Right renal pelvis (tissue), 4 donors: ENCODE measurements at places on chromosomes 5 and 9. TPM values are rescaled to one million over a fixed set of nuclear protein-coding genes. Genes with fewer than 3 reads are reported as not detected.

- DNase-seq = no peak
These were observed 54.7 kb downstream of the ANXA2R start for GRCh38 chr5:42985129-42986037.

DNA sequence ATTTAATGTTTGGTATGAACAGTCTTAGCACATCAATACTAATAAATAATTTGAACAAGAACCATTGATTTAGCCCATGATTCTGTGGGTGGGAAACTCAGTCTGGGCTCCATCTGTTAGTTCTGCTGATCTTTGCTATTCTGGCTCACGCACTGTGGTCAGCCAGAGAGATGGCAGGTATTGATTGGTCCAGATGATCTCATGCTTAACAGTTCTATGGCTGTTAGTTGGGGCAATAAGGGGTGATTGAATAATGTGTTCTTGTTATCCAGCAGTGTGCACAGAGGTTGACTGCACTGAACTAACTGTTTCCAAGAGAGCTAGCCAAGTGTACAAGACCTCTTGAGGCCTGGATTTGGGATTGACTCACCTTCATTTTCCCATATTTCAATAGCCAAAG, 824.3 kb downstream of the SEMA5A start:
- DNase-seq = no peak

GRCh38 chr5:6748142-6748541, 34.9 kb downstream of the TENT4A start:
- DNase-seq = no peak

DNA sequence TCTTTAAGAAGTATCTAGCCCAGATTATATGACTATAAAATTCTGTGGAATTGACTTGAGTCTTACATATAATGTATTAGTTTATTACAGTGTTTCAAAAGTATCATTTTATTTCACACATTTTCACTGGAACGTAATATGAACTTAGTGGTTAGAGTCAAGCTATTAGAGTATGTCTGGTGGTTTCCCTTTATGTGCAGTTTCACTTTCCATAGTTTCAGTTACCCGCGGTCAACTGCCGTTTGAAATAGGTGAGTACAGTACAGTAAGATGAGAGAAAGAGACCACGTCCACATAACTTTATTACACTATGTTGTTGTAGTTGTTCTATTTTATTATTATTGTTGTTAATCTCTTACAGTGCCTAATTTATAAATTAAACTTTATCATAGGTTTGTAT, 50.5 kb downstream of the COMMD10 start:
- DNase-seq = no peak

- no peak for DNase-seq
These were observed 33.1 kb downstream of the RPS23 start for GRCh38 chr5:82244854-82245635.

- no peak for DNase-seq
These were observed 92.9 kb downstream of the CYFIP2 start for GRCh38 chr5:157358871-157359270.

- no peak for DNase-seq
These were observed 63.8 kb upstream of the AFAP1L1 start for GRCh38 chr5:149207831-149208230.

DNA sequence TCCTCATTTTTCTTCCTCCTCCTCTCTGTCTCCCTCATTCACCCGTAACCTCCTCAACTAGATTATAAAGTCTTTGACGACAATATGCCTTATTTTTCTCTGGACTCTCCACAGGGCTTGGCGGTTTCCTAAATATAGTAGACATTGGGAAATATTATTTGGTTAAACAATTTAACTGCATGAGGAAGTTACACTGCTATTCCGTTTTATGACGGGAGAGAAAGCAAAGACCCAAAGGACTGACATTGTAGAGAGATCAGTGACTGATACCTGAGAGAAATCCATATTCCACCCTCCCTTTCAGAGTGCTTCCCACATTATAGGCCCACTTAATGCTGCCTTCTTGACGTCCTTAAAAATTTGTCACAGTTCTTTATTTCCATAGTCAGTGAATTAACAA, 51.2 kb downstream of the GDA start:
- DNase-seq = no peak

DNA sequence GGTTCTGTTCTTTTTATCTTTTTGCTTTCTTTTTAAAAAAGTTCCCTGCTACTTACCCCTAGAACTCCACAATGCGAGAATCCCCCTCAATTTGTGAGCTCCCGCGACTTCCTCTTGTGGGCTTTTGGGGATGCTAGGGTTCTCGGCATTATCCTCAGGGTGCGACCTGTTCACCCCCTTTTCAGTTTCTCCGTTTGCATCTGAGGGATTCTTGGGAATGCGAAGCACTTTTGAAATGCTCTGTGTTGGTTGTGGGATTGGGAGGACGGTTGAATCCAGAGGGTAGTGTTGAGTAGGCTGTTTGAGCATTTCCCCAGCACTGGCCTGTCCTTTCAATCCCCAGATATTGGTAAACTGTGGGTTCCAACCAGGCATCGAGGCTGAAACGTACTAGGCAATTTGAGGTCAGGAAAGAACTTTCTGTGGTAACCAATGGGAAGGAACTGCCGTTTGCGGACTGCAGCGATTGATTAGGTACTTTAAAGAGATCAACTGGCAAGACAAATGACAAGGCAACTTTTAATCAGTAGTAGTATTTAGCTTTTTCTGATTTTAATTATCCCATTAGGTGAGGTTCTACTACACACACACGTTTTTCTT, 415 bp downstream of the XRCC4 start:
- DNase-seq = no peak

GRCh38 chr9:135797507-135798262, 95.7 kb downstream of the KCNT1 start:
- DNase-seq = no peak

DNA sequence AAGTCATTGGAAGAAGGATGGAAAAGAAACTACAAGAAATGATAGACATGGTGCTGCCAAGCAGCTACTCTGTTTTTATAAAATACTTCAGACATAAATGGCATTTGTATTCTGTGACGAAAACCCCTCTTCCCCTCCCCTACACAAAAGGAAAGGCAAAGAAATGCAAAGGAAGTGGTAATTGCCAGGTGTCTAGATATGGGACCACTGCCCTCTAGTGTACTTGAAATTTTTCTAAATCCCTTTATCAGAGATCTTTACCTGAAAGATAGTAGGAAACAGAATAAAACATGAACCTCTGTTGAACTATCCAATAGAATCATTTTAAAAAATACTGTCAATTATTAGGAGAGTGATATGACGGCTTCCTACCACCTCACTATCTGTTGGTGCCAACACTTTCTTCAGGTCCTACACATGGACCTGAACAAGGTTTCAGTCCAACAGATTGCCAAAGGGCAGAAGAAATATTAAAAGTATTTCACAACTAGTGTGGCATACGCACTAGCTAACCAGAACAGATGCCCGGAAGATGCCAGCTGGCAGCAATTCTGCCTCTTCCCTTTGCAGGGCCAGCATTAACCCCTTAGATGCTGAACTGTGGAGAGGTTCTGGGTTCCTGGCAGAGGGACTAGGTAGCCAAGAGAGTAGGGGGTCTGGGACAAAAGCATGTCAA, 104.1 kb downstream of the TSSK1B start:
- no peak for DNase-seq

GRCh38 chr5:37665889-37666288, 174.0 kb downstream of the GDNF start:
- peak; percentile 23 for DNase-seq

DNA sequence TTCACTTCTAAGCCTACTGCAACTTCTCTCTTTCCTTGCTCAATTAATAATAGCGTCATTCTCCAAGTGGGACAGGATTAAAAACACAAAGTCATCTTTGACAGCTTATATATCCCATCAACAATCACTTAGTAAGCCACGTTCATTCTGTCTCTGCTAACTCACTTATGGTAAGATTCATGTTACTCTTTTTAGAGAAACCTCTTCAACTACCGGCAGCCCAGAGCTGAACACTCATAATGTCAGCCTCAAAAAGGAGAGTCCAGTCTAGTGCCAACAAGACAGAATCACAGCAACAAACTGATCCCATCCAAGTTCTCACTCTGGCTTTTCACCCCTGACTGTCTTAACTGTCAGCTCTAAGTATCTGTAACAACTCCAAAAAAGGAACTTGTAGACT, 196.0 kb downstream of the RAB3C start:
- no peak for DNase-seq

GRCh38 chr9:121640491-121641223, 10.8 kb upstream of the DAB2IP start:
- no peak for DNase-seq

- no peak for DNase-seq
These were observed 2.8 kb upstream of the TBCA start for GRCh38 chr5:77778881-77779438.

- no peak for DNase-seq
These were observed 45.4 kb downstream of the ENTREP1 start for GRCh38 chr9:69370430-69370829.

- DNase-seq = no peak
These were observed 20.8 kb downstream of the SLC46A2 start for GRCh38 chr9:112869917-112870316.

C9orf57 gene
- not detected for polyA plus RNA-seq

FAM153A gene
- 0.32 TPM for polyA plus RNA-seq

HMMR gene
- 19.7 TPM for polyA plus RNA-seq

TMEM174 gene
- 22.4 TPM for polyA plus RNA-seq

HAVCR2 gene
- 10.9 TPM for polyA plus RNA-seq
